Activated CD4-positive, alpha-beta T cell treated with anti-CD3 and anti-CD28 coated beads, Interleukin-2, amount 50 U/mL, for 4 hours (primary cell): ENCODE measurements at places on chromosomes 1 and 21.

GRCh38 chr1:232329103-232329813 is 300.7 kb downstream of the SIPA1L2 start:
- DNase-seq: no peak

- no peak for DNase-seq
These were observed 33.5 kb upstream of the CCDC27 start for GRCh38 chr1:3718764-3719163.

DNA sequence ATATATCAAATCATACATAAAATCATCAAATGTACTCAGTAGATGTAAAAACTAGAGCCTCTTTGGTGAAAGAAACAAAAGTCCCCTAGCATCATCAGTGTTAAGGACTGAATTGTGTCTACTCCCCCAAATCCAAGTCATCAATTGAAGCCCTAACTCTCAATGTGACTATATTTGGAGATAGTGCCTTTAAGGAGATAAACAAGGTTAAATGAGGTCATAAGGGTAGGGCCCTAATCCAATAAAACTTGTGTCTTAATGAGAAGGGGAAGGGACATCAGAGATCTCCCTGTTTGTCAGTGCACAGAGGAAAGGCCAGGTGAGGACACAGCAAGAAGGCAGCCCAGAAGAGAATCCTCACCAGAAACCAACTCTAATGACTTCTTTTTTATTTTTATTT is 33.5 kb downstream of the USP24 start:
- no peak for DNase-seq

DNA sequence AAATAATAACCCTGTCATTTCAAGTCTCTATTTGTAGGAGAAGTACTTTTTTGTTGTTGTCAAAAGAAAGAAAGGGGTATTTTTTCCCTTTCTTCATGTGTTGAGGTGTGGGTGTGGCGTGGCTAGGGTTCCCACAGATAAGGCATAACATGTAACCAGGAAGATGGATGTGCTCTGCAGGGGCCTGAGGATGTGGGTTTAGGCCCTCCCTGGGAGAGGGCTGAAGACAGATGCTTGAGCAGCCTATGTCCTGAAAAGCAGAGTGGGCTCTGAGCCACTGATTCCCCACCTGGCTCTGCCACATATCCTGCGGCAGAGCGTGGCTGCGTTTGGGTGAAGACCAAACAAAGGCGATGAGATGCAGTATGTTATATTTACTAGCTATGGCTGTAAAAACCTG is 13.9 kb upstream of the ADAR start:
- DNase-seq: no peak

GRCh38 chr21:36204980-36205379 is 48.4 kb downstream of the DOP1B start:
- no peak for DNase-seq

- no peak for DNase-seq
These were observed 868 bp downstream of the ZBTB40 start for GRCh38 chr1:22452481-22452957.

GRCh38 chr21:15772654-15773053 is 42.9 kb downstream of the USP25 start:
- DNase-seq: no peak

GRCh38 chr21:38401191-38401926 is 96.9 kb downstream of the ERG start:
- DNase-seq: no peak

GRCh38 chr1:6747674-6748073 is 37.6 kb upstream of the CAMTA1 start:
- no peak for DNase-seq

GRCh38 chr21:26732432-26733221 is 112.6 kb downstream of the ADAMTS1 start:
- no peak for DNase-seq

- no peak for DNase-seq
These were observed 42.1 kb upstream of the SDC3 start for GRCh38 chr1:30950700-30951099.
